HL-60 (cell line): ENCODE measurements at places on chromosomes 16 and 17.

GRCh38 chr16:10497132-10498101, 83.0 kb downstream of the EMP2 start:
- no peak for DNase-seq

GRCh38 chr16:29982560-29983419, 9.1 kb downstream of the TAOK2 start:
- DNase-seq = no peak

- DNase-seq = no peak
These were observed 136.0 kb upstream of the IRX3 start for GRCh38 chr16:54422569-54422978.

GRCh38 chr17:48565925-48566710, 12.0 kb downstream of the HOXB4 start:
- no peak for DNase-seq

GRCh38 chr17:58615768-58616659, 75.8 kb downstream of the TEX14 start:
- no peak for DNase-seq

DNA sequence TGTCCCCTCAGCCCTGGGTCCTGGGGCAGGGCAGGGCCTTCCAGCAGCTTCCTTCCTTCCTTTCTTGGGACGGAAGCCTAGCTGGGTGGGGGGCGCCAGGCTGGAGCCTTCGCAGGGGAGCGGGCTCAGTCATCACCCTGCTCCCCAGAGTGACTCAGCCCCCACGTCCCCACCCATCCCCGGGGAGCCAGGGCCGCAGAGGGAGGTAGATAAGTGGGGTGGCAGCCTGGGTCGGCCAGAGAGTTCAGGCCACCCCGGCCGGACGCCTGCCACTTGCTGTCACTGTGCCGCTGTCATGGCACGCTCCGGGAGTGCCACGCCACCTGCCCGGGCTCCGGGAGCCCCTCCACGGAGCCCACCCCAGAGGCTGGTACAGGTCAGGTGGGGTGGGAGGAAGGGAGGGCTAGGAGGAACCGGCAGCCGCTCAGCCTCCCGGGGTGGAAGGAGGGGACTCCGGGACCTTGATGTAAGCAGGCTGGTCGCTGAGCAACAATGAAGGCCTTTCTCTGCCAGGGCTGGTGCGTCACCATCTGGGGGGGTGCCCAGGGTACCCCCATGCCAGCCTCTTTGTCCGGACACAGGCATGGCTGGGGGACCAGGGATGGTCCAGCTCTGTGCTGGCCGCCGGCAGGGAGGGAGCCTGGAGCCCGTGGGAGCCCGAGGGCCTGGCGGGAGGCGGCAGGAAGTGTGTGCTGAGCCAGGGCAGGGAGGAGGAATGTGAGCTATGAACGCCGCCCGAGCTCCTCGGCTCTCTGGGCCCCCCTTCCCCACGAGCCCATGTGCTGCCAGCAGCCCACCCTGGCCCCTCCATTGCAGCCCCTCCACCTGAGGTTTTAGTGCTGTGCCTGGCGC, 6.6 kb downstream of the NHERF2 start:
- DNase-seq = no peak

DNA sequence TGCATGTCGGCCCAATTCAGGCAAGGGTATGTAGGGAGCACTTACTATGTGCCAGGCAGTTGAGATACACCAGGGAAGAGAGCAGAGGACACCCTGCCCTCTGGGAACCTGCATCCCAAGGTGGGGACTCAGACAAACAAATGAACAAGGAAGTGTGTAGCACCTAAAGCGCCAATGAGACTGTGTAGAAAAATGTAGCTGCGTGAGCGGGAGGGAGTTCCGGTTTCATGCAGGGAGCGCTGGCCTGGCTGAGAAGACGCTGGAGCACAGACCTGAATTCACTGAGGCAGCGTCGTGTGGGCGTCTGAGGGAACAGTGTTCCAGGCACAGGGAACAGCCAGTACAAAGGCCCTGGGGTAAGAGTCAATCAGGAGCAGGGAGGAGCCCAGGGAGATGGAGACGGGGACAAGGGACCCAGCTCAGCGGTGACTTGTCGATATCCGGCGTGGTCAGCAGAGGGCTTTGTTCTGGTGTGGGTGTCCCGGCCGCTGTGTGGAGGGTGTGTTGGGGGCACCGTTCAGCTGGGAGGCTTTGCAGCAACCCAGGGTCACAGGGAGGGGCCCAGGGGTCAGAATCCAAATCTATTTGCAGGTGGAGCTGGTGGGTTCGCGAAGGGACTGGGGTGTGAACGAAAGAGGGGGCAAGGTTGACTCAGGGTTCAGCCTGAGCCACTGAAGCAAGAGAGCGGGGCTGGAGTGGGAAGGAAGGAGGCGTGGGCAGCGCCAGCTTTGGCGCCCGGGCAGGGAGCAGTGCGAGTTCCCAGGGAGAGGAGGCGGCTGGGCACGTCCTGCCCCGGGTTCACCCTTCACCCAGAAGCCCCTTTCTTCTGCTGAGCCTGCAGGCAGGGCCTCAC, 17.8 kb upstream of the OSGIN1 start:
- DNase-seq = no peak

GRCh38 chr16:17367036-17367435, 103.7 kb downstream of the XYLT1 start:
- peak; percentile 80 for DNase-seq

DNA sequence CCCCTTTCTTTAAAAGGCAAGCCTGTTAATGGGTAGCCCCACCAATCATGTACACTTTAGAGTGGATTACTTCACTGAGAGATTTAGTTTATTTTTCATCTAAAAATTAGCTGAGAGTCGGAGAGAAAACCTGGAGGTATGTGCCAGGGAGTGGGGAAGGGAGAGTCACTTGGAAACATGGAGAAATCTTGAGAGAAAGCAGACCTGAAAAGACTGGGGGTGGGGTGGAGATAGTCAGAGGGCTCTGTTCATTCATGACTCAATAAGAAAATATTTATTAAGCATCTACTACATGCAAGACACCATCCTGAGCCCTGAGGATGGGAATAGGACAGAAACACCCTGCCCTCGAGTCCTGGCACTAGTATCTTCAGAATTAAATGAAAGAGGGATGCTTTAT, 27.4 kb upstream of the RCVRN start:
- DNase-seq = no peak

- no peak for DNase-seq
These were observed 62.9 kb upstream of the MGAT5B start for GRCh38 chr17:76805319-76805718.

GRCh38 chr16:51753467-51754127, 602.5 kb upstream of the SALL1 start:
- DNase-seq = no peak

DNA sequence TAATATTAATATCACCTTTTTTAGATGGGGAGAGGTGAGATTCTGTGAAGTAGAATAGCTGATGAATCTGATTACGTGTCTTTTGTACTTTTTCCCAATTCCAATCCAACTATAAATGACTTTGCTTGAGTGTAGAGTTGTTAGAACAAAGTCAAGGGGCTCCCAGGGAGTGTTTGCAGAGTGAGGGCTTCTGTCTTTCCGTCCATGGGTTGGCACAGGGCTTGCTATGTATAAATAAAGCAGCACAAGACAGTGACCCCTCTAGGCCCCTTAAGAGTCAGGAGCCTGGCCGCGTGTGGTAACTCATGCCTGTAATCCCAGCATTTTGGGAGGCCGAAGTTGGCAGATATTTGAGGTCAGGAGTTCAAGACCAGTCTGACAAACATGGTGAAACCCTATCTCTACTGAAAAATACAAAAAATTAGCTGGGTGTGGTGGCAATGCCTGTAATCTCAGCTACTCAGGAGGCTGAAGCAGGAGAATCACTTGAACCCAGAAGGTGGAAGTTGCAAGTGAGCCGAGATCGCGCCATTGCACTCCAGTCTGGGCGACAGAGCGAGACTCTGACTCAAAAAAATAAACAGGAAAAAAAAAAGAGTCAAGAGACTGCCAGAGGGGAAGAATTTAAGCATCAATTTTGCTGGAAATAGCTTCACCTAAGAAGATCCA, 127.9 kb upstream of the HS3ST3A1 start:
- DNase-seq = no peak

DNA sequence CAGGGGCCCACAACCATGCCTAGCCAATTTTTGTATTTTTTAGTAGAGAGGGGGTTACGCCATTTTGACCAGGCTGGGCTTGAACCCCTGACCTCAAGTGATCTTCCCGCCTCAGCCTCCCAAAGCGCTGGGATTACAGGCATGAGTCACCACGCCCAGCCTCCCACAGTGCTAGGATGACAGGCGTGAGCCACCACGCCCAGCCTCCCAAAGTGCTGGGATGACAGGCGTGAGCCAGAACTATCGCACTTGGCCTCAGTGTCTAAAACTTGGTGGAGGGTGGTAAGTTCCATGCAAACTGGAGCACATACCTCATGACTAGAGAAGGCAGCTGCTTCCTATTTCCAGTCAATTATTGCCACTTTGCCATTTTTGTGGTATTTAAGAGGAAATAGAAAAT, 7.1 kb downstream of the HSD17B2 start:
- no peak for DNase-seq

DNA sequence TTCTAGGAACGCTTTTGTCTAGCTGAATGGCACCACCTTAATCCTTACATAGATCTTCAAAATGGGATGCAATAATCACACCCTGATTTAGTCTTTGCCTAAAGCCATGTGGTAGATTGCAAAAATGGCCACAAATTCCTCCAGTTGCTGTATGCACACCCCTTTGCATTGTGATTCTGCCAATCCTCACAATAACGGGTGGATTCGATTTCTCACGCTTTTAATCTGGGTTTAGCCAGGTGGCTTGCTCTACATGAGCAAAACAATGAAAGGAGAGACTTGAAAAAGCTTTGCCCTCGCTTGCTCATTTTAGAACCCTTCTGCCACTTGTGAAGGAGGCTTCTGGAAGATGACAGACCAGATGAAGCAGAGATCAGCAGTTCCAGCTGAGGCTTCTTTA, 50.3 kb upstream of the B4GALNT2 start:
- DNase-seq = no peak

- DNase-seq = no peak
These were observed 6.1 kb downstream of the RUNDC3A start for GRCh38 chr17:44314524-44314868.

DNA sequence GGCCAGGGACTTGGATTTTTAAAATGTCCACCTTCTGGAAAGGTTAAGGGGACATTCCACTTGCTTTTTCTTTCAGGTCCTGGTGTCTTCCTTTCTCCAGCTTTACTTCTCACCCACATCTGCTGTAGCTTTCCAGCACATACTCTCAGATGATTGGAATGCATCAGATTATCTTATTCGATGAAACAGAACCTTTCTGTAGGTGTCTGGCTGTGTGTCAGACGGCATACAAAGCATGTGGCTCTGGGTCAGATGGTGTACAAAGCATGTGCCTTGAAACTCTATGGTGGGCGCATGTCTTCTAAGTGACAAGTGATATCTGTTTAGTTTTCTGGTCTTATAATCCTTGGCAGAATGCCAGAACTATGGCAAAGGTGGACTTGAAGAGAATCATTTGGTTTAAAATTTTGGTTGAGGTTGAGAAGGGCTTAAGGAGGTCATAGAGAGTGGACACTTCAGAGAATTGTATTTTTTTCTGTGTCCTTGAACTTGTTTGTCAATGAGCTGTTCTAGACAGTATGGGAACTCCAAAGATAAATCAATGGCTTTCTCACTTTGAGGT, 125.3 kb downstream of the FTO start:
- DNase-seq = no peak

GRCh38 chr16:81035975-81036750, 521 bp downstream of the ATMIN start:
- peak; percentile 40 for DNase-seq

DNA sequence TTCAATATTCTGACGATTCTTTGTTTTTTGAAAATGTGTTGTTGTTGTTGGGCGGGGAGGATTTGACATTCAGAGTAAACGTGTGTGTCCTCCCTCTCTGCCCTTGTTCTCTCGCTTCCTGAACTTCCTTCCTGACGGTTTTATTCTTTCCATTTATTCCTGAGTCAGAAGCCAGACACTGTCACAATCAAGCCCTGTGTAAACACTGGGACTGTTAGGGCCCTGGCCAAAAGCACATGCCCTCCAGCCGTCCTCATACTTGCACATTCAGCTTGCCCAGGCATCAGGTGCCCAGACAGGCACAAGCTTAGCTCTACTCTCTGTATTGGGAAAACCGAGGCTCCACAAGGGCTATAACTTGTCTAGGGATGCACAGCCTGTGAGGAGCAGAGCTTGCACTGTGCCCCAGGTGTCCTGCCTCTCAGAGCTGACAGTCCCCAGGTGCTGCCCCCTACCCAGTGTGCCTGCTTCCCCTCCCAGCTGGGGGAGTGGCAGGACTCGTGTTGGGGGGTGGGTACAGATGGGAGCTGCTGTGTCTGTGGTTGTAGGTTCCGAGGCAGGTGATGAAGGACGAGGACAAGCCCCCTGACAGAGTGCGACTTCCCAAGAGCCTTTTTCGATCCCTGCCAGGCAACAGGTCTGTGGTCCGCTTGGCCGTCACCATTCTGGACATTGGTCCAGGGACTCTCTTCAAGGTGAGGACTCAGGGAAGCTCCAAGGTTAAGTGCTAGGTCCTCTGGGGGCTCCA, 9.7 kb downstream of the ADGRG3 start:
- no peak for DNase-seq

- no peak for DNase-seq
These were observed 79.8 kb downstream of the TANGO6 start for GRCh38 chr16:68923116-68923515.

DNA sequence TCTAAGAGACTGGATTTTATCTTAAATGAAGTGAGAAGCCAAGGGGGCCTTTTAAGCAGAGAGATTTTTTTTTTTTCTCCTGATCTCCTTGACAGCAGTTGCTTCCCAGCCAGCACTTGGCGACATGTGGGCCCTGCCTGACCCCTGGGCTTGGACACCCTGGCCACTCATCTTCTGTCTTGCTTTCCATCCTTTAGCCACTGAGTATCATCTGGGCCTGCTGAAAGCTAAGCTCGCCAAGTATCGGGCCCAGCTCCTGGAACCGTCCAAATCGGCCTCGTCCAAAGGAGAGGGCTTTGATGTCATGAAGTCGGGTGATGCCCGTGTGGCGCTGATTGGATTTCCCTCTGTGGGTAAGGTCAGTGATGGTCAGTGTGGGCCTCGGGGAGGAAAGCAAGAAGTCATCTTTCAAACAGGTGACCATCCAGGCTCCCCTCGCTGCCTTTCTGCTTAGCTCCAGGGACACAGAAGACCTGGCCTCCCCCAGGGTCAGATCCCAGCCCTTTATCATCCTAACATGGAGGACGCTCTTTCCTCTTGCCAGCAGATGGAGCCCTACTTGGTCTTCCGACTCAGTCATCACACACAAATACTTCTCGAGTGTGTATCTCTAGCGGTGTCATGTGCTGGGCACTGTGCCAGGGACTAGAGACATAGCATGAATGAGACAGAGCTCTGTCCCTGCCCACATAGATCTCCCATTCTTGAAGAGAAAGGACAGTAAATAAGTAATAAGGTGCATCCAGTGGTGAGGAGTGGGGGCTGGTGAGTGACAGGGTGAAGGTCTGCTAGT, 6.1 kb downstream of the DRG2 start:
- DNase-seq = peak; percentile 11

- no peak for DNase-seq
These were observed 436.8 kb downstream of the KCNJ2 start for GRCh38 chr17:70606086-70606485.
